NB4 (cell line): ENCODE measurements at places on chromosomes 16 and 17.

DNA sequence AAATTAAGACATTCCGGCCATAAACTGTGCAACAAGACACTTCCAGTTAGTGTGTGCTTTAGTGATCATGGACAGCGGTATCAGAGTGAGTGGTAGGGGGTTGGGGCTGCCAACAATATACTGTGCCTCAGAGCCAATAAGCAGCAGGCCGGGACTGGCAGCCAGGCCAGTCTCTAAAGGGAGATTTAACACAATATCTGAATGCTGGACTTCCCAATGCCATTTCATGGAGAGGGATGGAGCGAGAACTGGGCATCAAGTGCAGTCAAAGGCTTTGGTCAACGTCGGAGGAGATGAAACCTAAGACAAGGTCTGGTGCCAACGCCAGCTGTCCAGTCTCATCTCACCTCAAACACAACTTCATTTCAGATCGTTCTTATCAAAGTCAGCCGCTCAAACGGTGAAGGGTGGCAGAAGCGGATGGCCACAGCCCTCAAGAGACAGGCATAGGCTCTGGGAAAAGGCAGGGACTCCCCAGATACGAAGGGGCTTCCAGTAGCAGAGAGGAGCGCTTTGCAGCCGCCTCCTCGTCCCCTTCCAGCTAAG lies 935 bp downstream of the USP32 start:
- peak; percentile 64 for DNase-seq

- DNase-seq: no peak
Measured at GRCh38 chr16:3514621-3515020, 13.8 kb downstream of the CLUAP1 start.

GRCh38 chr17:45852535-45853297 lies 8.0 kb downstream of the SPPL2C start:
- peak; percentile 73 for DNase-seq

- no peak for DNase-seq
Measured at GRCh38 chr16:31223044-31223443, 6.1 kb upstream of the PYDC1 start.

GRCh38 chr17:80671825-80672110 lies 127.1 kb downstream of the RPTOR start:
- no peak for DNase-seq

- peak; percentile 82 for DNase-seq
Measured at GRCh38 chr16:87850009-87851006, 19.0 kb downstream of the SLC7A5 start.

GRCh38 chr17:81025065-81025740 lies 9.7 kb upstream of the BAIAP2 start:
- no peak for DNase-seq

DNA sequence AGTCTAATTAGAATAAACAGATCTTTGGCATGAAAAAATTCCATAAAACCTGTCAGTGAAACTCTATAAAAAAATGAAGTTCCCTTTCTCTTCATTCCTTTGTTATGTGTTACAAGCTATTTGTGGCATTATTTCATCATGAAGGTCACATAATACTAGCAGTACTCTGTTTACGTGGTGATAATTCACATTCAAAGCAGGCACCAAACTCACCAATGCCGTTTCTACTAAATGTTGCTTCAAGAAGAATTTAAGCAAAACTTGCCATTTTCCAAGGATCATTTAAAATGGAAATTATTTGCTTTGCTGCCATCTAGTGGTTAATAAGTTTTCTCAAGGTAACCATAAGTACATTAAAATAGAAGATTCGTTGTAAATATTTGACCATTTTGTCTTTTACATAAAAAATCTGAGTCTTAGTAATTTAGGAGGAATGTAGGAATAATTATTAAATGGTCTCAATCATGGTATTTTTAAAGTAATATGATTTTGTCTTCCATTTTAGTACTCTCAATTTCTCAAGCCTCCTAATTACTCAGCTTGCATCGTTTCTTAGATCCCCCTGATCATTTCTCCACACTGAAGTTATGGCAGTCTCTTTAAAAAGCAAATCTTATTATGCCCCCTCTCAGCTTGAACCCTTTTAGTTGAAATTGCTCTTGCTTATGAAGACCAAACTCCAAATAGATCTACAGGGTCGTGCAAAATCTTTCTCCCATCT lies 80.8 kb downstream of the OMG start:
- peak; percentile 70 for DNase-seq

DNA sequence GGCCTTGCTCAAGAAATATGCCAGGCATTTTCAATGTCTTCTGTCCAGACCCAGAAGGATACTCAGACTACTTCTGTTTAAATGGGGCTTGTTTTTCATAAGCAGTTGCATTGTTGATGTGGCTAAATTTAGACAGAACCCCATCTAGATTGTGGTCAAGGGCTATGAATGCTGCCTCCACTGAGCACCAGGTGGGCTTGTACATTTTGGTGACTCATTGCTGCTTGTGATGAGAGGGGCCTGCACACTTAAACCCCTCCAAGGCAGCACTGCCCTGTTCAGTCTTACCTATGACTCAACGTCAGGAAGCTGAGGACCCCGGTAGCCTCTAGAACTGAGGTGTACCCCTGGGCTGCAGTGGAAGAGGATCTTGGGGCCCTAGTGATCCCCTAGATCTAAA lies 144.0 kb downstream of the PRKCA start:
- DNase-seq: peak; percentile 30
